ENCODE measurements at places on chromosomes 5 and 9. TPM values are rescaled to one million over a fixed set of nuclear protein-coding genes. Genes with fewer than 3 reads are reported as not detected.
A peak's percentile ranks its signal among the peaks of the same experiment; 100 is the strongest.

GRCh38 chr5:141952020-141952419, 6.0 kb downstream of the PCDH12 start:
- no peak for DNase-seq

The FBXO4 gene
- total RNA-seq: 24.6 TPM

DNA sequence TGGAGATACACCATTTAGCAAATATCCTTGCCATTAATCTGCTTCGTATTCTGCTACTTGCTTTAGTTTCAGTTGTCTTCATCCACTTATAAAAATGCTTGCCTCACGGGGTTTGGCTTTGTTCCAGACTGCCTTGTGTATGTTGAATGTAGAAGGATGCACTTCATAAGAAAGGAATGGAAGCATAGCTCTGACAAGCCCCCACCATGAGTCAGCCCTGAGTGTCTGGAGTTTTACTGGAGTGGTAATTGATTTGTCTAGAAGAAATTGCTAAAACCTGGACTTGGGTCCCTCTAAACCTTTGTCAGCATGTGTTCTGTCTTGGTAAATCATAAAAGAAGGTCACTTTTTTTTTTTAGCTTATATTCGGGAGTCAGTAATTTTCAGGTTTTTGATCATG, 4.6 kb downstream of the TEX48 start:
- no peak for DNase-seq

GRCh38 chr5:172315587-172316493, 32.3 kb upstream of the UBTD2 start:
- DNase-seq: no peak

The CER1 gene
- total RNA-seq: not detected

The CDH9 gene
- not detected for total RNA-seq

DNA sequence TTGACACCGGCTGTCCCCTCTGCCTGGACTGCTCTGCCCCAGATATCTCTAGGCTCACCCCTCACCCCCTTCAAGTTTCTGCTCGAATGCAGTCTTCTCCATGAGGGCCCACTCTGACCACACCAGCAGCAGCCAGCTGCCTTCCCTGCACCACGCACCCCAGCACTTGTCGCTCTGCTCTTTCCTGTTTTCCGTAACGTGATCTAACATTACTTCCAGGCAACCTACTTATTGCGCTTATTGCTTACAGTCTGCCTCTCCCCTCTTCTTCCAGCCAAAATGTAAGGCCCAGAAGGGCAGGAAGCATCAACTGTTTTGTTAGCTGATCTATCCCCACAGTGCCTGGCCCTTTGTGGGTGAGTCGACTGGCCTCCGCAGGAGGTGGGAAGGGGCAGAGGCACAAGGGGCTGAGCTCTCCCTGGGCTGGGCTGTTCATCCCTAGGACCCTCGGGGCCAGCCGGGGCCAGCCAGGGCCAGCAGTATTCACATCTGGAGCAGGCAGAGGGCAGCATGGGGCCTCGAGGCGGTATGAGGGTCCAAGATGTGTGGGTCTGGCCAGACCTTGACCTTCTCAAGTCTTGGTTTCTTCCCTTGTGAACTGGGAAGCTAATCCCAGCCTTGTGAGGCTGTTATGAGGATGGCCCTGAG, 11.6 kb upstream of the DBN1 start:
- peak; percentile 47 for DNase-seq

DNA sequence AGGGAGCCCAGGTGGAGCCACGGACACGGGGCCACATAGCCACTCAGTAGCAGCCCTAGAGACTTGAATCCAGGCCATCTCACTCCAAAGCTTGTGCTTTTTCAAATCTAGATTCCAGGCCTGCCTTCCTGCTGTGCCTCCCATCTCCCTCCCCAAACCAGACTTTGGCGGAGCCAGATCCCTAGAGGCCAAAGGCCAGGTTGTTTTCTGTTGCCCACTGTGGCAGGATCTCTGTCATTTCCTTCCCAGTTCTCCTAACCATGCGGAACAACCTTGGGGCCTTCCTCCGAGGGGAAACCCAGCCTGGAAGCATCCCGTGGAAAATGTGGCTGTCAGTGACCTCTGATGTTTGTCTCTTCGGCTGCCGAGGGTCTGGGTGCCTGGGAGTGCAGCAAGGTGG, 16.4 kb upstream of the RPS14 start:
- DNase-seq: peak; percentile 77

The PHF24 gene
- 0.67 TPM for total RNA-seq

DNA sequence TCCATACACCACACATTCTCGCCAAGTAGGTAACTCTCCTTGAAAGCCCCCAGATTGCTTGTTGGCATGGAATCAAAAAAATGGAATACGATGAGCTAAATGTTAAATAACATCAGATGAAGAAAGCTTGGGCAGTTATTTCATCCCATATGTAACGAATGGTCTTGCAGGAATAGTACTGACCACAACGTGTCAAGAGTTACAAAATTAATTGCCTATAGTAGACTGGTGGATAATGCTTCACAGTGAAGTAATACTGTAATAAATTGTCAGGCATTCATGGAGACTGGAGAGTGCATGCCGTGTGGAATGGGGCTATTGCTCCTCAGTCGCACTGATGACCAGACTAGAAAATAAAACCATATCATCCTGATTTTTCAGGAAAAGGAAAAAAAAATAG, 1628.7 kb downstream of the MAT2B start:
- no peak for DNase-seq

- no peak for DNase-seq
Measured at GRCh38 chr5:145385276-145385675, 449.9 kb downstream of the PRELID2 start.

GRCh38 chr9:125296843-125297372, 35.3 kb downstream of the GAPVD1 start:
- no peak for DNase-seq

- no peak for DNase-seq
Measured at GRCh38 chr5:74945561-74946165, 79.5 kb upstream of the FAM169A start.

Data from spleen (tissue), 13 donors.